ENCODE measurements at places on chromosomes 3 and 15.

DNA sequence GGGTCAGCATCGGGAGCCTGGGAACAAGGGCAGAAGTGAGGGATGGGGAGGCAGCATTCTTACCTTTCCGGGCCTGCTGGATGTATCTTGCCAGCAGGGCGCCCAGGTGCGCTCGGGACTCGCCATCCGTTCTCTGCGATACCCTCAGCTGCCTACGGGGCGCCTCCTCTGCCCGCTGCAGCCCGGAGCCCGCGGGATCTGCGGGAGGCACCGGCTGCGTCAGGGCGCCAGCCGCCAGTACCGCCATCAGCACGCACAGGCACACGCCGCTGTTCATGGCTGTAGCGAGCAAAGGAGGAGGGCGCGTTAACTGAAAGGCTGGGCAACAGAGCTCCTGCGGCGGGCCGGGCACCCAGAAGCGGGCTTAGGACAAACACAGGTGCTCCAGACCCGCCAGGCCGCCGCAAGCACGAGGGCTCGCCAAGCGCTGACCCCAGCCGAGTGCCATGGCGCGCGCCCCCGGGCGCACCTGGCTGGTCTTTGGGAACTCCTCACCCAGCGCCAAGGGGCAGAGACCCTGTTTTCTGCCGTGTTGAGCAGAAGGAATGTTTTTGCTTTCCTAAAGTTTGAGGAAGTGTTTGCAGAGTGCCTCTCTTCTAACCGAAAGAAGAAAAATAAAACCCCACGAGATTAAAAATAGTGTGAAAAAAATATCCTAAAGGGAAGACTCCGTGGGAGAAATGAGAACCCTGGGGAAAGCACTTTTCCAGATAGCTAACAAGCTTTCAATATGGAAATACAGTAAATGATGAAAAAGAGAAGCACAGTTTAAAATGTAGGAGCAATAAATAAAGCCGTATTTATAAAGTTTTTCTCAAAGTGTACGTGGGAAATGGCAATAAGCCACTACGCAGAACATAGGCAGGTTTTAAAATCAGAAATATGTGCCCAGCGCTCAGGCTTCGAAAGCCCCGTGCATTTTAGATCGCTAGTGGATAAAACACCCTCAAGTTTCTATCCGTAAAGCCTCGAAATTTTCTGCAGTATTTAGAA is 2.3 kb downstream of the CCK start:
- no peak for DNase-seq

GRCh38 chr15:58627701-58628100 is 121.8 kb downstream of the ADAM10 start:
- DNase-seq, result no peak

GRCh38 chr15:35439291-35439690 is 106.7 kb downstream of the DPH6 start:
- peak; percentile 95 for DNase-seq

DNA sequence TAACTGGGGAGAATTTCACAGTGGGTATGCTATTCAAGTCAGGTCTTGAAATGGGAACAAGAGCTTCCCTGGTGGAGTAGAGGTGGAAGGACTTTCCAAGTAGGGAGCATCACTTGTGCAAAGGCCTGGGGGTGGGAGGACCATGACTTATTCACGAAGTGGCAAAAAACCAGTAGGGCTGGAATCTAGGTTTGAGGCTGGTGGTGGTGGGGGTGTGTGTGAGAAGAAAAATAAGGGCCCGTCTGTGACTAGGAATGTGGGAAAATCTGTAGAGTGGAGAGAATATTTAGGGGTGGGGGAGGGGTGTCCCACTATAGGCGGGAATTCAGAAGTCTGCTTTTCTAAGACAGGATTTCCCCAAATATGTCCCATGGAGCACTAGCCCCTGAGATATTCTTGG is 271.9 kb upstream of the TBL1XR1 start:
- peak; percentile 55 for DNase-seq

DNA sequence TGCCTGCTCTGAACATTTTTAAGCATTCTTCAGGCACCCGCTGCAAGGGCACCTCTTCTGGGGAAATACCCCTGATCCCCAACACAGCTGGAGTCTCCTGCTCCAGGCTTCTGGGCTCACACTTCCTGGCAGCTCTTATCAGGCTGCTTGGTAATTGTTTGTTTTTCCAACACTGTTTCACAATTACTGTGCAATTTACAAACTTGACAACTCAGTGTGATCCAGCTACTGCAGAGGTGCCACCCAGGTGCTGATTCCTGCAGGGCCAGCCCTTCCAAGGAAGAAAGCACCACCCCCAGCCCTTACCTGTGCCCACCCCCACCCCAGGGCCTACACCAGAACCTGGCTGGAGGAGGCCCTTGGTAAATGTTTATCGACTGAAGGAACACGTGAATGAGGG is 66.5 kb downstream of the MAGEF1 start:
- no peak for DNase-seq

GRCh38 chr3:45753095-45753494 is 43.2 kb downstream of the SLC6A20 start:
- no peak for DNase-seq

Measured in fibroblast of skin of right biceps (primary cell).